Dorsolateral prefrontal cortex (tissue), 122 donors: ENCODE measurements at places on chromosomes 4 and X. TPM values are rescaled to one million over a fixed set of nuclear protein-coding genes. Genes with fewer than 3 reads are reported as not detected.
A peak's percentile ranks its signal among the peaks of the same experiment; 100 is the strongest.

Gene SLC10A6
- total RNA-seq = not detected

Gene SMARCA1
- 41.7 TPM for total RNA-seq

Gene ELF2
- 58.7 TPM for total RNA-seq

Gene ATP2B3
- total RNA-seq = 76.5 TPM

Gene KIAA1210
- total RNA-seq = not detected

Gene SLC34A2
- 0.14 TPM for total RNA-seq

Gene RAB39B
- total RNA-seq = 18.5 TPM

Gene XAGE5
- not detected for total RNA-seq

Gene CXCL8
- total RNA-seq = 1.4 TPM

Gene PPEF2
- 0.16 TPM for total RNA-seq

Gene CDKL2
- total RNA-seq = 24.5 TPM

Gene RNF128
- total RNA-seq = 3.9 TPM

Gene HPSE
- total RNA-seq = 1.4 TPM

Gene SSX2
- not detected for total RNA-seq

DNA sequence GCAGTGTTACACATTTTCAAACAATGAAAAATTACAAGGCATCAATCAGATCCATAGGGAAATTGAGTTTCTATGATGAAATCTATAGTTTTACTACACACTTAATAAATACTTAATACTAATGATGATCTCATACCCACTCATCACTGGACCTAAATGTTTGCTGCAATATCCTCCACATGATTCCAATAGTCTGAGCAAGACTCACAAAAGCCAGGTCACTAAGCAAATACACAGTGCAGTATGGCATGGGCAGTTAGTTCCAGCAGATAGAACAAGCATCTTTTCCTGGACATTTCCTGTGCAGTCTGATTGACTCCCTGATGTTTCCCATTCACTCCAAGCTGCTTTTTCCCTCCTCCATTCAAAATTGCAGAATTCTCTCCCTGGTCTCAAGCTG is 109.0 kb upstream of the ATOH1 start:
- no peak for DNase-seq

DNA sequence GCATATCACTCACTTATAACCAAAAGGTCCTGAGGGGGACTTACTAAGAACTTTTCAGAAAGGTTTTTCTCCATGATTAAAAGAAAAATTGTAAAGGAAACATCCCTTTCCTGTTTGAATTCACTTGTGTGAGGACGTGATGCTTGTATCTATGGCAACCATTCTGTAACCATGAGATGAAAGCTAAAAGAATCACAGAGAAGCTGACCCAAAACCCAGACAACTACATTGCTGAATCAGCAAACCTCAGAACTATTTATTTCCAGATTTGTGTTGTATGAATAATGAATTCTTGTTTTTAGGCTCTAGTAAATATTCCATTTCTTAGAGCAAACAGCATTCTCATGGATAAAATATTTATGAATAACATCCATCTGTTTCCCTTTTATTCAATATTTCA is 91.2 kb downstream of the RCHY1 start:
- no peak for DNase-seq

GRCh38 chrX:111090458-111090857 is 5.5 kb upstream of the PAK3 start:
- DNase-seq = no peak

GRCh38 chr4:141020801-141021261 is 112.4 kb downstream of the RNF150 start:
- no peak for DNase-seq

DNA sequence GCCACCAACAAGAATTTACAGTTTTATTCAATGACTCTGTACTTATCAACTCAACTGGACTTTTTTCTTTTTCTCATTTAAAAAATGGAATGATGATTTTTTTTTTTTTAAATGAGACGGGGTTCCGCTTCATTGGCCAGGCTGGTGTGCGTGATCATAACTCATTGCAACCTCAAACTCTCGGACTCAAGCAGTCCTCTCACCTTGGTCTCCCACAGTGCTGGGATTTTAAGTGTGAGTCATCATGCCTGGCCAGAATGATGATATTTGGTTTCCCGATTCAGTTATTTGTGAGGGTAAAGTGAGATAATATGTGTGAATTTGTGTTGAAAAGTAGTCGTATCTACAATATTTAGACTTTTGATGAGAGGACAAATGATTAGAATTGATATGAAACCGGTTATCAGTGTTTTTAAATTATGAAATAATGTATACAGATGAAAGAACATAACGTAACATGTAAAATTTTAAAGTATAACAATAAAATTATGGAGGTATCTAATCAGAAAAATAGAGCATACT is 66.0 kb upstream of the UNC5C start:
- DNase-seq = no peak

DNA sequence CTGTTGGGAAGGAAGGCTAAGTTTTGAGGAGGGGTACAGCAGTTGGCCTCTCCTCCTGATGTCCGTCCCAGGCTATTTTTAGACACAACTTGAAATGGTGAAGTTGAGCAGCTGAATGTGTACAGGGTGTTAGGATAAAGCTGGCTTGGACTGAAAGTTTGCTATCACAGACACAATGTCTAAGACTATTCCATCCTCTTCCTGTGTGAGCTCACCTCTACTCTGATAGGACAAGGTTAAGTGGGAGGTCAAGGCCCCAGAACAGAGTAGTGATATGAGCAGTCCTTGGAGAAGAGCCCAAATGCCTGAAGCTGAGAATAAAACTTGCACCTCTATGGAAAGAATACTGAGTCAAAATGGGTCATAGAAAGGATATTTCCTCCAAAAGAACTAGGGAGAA is 4.1 kb downstream of the ATP1B4 start:
- no peak for DNase-seq

DNA sequence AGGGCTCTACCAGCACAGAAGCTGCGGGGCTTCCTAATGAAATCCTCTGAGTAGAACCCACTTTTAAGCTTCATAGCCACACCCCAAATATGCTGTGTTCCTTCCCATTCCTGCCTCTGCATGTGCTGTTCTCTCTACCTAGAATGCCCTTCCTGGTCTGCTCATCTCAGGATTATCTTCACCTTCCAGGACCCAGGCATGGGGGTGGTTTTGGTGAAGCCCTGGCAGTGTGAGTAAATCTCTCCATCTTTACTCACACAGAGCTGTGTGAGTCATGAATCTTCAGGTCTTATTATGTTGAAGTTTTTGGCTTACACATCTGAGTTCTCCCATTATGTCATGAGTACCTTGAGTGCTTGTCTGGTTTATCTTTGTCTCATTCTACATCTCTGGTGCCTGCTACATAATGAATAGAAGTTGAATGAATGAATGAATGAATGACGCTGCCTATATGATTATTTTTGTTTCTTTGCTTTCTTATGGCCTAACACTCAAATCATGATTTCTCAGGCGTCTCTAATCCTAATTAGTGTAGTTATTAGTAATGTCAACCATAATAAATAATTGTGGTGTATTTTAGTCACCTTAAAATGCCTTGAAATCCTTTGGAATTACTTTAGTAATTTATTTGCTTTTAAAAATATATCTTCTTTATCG is 41.9 kb downstream of the HADH start:
- no peak for DNase-seq

DNA sequence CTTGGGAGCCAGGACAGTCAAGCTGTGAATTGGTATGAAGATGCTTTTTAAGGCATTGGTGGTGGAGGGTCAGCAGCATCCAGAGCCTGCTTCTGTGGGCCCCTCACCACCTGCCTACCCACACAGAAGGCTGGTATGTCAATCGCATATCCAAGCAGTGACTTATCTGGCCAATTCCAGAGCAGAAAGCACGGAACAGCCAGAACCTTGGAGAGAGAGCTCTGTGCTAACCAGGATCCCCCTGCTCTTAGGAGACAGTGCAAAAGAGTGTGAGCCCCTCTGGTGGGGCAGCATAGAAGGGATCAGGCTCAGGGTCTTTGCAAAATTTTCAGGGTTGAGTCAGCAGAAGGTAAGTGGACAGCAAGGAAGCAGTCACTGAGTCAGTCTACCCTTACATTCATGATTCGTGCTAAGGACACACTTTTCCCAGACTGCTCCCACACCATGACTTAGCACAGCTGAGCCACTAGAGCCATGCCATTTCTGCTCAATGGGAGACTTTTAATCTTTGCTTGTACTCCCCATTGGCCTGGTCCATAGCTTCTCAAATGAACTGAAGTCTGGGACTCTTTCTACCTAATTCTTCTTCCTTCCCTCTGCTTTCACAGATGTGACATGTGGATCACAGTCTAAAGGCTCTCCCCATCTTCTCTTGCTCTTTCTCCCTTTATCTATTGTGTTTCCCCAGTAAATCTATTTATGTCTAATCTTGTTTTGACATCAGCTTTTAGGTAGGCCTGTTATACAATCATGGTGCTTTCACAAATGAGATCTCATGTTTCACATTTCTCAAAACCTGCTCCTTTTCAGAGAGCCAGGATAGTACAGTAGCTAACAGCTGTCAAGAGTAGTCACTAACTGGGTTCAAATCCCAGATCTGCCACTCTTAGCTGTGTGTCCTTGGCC is 20.0 kb downstream of the MORF4L2 start:
- no peak for DNase-seq

- no peak for DNase-seq
These were observed 24.8 kb downstream of the GRIA2 start for GRCh38 chr4:157245351-157245750.

DNA sequence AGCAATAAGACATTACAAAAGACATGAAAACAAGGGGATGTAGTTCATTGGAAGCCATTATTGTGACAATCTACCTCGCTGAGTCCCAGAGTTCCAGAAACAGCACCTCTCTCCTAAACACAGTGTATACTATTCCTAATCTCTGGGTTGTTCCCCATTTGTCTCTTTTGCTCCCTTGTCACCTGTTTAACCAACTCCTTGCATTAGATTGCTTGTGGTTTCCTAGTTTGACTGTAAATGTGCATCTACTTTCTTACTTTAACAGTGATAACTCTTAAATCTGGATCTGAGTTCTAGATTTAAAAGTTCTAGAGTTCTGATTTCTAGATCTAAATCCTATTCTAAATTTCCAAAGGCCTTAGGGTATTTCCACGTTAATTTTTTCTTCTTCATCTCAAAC is 71.6 kb upstream of the TET2 start:
- no peak for DNase-seq

GRCh38 chrX:103441878-103442535 is 65.7 kb downstream of the BEX3 start:
- DNase-seq = no peak

- DNase-seq = no peak
These were observed 9.2 kb downstream of the SPIN3 start for GRCh38 chrX:56986138-56986537.

DNA sequence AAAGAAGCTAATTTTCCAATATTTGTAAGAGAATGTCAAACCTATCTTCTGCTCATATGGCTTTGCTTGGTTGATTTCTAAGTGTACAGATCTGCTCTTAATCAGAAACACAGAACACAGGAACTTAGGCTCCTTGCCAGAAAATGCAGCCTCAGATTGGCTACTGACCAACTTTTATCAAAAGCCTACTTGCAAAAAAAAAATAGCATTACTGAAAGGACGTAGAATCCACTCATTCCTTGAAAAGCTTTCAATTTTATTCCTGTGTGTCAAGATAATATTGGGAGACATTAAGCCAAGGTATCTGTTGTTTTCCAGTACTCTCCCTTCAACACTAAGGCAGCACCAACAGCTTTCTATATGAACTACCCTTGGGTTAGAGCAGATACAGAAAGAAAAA is 127.6 kb upstream of the INTU start:
- no peak for DNase-seq

DNA sequence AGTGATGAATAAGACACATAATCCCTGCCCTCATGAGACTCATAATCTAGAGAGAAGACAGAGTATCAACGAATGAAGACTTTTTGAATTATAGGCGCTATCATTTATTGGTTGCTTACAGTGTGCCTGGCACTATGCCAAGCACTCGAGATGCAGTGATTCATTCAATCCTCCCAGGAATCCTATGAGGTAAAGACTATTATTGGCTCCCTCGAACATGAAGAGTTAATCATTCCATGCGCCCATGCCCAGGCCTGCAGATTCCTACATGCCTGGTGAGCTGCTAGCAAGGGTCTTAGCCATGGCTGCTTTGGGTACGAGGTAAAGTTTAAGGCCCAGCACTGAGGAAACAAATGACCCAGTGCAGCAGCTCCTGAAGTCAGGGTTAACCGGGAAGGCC is 47.0 kb downstream of the TEX13B start:
- no peak for DNase-seq

DNA sequence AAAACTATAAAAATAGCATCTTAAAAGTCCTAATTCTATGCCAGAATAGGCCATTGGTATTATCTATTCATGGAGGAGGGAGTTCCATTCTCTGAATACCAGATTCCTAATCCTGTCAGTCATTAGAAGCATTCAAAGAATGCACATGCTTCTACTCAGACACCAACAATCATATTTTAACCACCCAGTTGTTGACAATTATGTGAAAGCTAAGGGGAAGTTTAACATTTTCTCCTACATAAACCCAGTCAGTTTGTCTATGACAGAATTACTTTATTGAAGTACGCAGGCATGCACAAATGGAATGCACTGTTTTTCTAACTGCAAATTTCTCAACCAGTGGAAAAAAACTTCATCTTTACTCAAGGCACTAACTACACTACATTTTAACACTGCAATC is 69.6 kb upstream of the MTNR1A start:
- DNase-seq = no peak

GRCh38 chr4:155208258-155209054 is at the start of gene NPY2R:
TSS of gene NPY2R (plus strand) at chr4:155208636. CDS start at chr4:155213940, 5,304 bp downstream.
- DNase-seq = peak; percentile 41

GRCh38 chrX:81201671-81202455 is at the start of the genes HMGN5 and SH3BGRL:
TSS of gene HMGN5 (minus strand) at chrX:81201913. CDS start at chrX:81121549, 80,364 bp downstream.
TSS of gene SH3BGRL (plus strand) at chrX:81202102. CDS start at chrX:81202201, 99 bp downstream.
- DNase-seq = peak; percentile 19

DNA sequence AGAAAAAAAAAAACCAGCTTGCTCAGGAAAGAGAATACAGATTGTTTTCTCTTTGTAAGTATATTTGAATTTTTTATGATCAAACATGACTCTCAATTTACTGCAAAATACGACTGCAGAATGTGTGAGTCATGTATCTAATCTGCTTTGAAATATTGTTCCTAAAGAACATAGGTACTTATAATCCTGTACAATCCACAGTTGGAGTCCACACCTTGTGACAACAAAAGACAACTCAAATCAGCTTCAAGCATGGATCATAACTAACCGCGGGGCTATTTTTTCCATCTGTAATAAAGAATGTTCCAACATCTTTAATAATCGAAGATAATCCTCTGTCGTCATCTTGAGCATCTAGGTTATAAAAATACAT is 77.8 kb upstream of the STIM2 start:
- DNase-seq = no peak

GRCh38 chr4:125062115-125063050 is 252.4 kb upstream of the FAT4 start:
- DNase-seq = no peak

- no peak for DNase-seq
These were observed 1.1 kb upstream of the HDAC6 start for GRCh38 chrX:48800574-48801279.

DNA sequence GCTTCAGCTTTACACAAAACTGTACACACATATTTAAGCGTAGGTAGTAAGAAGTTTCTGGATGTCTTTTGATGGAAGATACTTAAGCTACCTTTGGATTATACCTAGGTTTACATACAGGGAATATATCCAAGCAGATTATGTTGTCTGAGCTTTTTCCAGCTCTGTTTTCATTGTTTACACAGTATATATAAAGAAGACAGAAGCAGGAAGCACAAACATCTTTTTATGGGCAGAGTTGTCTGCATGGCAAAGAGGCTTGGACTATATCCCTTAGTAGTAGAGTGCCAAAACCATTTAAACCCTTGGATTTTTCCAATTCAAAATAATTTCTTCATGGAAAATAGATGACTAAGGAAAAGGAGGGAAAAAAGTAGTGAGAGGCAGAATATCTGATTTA is 329.4 kb upstream of the AGA start:
- no peak for DNase-seq

GRCh38 chrX:13717700-13718472 is 16.5 kb downstream of the TRAPPC2 start:
- DNase-seq = no peak
